CD4-positive, alpha-beta T cell treated with Interleukin-6 for 4 hours (primary cell): ENCODE measurements at places on chromosomes 12 and 14.

DNA sequence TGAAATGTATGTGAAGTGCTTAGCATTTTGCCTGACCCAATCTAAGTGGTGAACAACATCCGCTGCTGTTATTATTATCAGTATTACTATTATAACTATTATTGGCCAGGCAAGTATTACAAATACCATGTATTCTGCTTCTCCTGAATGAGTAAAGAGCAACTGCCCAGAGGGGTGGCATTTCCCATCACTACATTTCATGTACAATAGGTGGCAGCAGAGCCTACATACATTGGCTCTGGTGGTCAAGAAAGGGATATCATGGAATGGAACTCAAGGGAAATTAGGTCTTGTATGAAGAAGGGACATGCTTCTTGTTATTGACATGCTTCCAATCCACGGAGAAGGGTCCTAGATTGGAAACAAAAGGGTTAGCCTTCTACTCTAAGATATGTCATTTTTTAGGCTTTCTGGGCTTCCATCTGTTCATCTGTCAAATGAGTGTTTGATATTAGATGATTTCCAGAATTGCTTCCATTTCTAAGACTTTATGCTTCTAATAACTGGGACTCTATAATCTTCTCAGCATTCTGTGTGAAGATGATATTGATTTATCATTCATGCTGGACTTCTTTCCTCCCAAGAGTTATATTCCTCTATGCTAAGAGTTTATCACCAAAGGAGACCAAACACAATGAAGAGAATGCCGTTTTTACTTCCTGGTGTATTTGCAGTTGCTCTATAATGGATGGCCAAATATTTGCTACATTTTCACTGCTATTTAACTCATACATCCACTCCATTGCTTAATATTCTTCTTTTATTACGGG lies 239.1 kb downstream of the SSPN start:
- DNase-seq: no peak

- DNase-seq: no peak
Measured at GRCh38 chr14:86787717-86788116, 1205.3 kb downstream of the GALC start.

GRCh38 chr14:68462683-68463082 lies 330.2 kb downstream of the ZFP36L1 start:
- DNase-seq: no peak

- DNase-seq: no peak
Measured at GRCh38 chr12:127810041-127810440, 456.9 kb upstream of the TMEM132C start.
